ENCODE measurements at places on chromosomes 3 and 15.

DNA sequence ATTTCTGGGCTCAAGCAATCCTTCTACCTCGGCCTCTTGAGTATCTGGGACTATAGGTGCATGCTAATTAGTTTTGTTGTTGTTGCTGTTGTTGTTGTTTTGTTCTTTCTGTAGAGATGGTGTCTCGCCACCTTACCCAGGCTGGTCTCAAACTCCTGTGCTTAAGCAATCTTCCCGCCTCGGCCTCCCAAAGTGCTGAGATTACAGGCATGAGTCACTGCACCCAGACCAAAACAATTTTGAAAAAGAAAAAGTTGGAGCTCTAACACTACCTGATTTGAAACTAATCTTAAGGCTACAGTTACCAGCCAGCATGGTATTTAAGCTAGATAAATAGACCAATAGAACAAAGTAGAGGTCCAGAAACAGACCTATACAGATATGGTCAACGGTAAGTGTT lies 29.8 kb downstream of the KPNA1 start:
- no peak for DNase-seq

GRCh38 chr3:52533623-52534280 lies at the start of gene NT5DC2:
Gene NT5DC2, minus strand, starts transcription at chr3:52533857. Its CDS starts 120 bp downstream, at chr3:52533737.
- DNase-seq: no peak

- no peak for DNase-seq
Observed at GRCh38 chr3:168952551-168952950, 711.0 kb downstream of the MECOM start.

- no peak for DNase-seq
Observed at GRCh38 chr15:89009080-89009479, 79.2 kb upstream of the ABHD2 start.

DNA sequence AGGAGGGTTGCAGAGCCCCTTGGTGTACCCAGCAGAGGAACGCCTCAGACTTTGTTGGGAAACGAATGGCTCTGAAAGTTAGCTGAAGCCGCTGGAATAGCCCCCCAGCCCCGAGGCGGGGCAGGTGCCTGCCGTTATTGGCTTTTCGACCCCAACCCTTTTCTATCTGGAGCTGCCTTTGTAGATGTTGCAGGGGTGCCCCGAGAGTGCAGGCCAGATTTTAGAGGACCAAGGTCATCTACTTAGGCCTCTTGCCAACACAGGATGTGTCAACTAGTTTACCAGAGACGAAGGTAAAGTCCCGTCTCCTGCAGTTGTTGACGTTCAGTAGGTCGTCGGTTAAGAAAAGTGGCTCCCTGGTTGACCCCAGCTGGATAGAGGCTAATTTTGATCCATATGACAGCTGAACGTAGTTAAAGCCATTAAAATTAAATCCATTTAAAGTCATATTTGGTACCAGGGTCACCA lies 579 bp upstream of the UBE3A start:
- DNase-seq: no peak

- no peak for DNase-seq
Observed at GRCh38 chr3:125059488-125060245, 3.9 kb upstream of the HEG1 start.

DNA sequence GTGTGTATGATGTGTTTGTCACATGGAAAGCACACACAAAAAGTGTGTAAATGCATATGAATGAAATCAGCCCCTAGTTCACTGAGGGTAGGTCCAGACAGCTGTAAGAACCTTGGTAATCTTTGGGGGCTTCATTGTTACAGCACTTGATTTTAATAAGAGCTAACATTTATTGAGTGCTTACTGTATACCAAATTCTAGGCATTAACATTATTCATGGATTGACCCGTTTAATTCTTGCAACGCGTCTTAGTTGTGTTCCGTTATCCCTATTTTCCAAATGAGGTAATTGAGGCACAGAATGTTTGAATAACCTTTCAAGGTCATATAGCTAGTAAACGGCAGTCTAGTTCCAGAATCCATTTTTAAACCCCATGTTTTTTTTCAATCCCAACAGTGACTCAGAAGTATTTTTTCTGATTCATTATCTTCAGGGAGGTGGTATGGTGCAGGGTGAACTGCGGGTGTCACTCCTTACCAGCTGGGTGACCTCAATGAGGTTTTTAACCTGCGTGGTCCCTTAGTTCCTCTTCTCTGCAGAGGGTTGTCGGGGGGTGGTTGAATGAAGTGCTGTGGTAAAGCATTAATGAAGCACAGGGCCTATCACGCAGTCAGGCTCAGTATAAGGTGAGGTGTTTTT lies 14.2 kb downstream of the RAB8B start:
- DNase-seq: no peak

- no peak for DNase-seq
Observed at GRCh38 chr15:27660676-27661075, 438.4 kb downstream of the OCA2 start.

DNA sequence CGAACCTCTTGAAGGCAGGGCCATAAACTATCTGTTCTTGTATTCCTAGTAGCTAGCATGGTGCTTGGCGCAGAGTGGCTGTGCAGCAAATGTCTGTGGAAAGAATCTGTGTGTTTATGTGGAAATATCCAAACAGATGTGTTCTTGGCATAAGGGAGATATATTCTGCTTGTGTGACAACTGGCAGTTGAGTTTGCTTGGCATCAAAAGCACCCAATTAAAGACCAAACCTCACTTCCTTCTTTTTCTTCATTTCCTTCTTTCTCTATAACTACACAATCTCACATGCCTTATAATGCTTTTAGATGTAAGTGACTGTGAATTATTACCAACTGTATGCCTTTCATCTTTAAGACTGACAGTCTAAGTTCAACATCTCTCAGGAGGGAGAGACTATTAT lies 296.5 kb downstream of the SLC9A9 start:
- no peak for DNase-seq

GRCh38 chr3:13671482-13672233 lies 122.7 kb downstream of the FBLN2 start:
- DNase-seq: no peak

DNA sequence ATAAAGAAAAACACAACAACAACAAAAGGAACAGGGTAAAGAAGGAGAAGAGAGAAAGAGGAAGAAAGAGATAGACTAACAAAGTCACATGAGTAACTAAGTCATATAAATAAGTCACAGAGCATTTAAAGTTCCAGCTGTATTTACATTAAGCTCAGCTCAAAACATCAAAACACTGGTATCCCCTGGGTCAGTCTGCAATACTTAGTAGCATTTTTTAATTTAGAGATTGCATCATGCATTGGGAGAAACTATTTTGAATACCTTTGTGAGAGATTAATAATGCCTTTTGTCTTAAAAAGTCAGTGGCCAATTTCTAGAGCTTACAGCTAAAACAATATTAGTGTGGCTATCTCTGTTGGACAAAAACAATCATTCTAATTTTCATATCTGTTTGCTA lies 78.4 kb downstream of the NEK10 start:
- DNase-seq: no peak

GRCh38 chr3:62962714-62963113 lies 87.5 kb upstream of the CADPS start:
- DNase-seq: no peak

DNA sequence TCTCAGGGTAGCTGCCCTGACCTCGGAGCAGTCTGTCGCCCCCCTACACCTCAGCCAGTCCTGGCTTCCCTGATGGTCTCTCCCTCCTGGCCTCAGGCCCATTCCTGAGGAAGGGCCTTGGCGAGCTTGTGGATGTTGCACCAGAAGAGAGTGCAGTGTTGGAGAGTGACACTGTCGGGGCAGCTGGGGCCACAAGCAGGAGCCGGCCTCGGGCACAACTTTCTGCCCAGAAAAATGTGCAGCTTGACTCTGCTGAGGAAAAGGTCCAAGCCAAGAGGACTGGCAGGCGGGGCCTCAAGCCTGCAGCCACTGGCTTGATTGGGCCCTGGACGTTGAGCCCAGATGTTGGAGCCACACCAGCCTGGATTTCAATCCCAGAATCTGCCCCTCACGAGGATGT lies 12.8 kb downstream of the HEMK1 start:
- no peak for DNase-seq

DNA sequence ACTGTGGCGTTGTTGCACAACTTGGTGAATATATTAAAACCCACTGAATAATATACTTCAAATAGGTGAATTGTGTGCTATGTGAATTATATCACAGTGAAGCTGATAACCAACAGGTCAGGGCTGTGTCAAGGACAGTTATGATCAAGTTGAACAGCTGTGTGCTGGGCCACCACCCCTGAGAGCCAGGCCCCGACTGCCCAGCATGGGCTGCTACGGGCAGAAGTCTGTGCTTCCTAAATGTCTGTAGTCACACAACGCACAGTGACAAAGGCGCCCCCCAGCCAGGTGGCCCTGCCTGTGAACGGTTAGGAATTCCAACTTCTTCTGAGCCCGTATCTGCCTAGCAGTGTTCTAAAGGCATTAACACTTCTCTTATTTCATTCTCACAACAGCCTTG lies 32.8 kb downstream of the TKT start:
- no peak for DNase-seq

DNA sequence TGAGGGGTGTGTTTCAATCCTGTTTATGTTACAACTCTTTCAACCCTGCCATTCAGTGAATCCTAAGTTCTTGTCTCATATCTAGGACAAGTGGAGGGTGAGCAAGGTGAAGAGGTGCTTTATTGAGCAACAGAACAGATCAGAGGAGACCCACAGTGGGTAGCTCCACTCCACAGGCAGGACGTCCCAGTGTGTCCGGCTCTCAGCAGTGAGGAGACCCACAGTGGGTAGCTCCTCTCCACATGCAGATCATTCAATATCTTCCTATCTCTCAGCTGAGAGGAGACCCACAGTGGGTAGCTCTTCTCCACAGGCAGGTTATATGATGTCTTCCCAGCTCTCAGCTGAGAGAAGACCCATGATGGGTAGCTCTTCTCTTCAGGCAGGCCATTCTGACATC lies 556.7 kb downstream of the SI start:
- no peak for DNase-seq

DNA sequence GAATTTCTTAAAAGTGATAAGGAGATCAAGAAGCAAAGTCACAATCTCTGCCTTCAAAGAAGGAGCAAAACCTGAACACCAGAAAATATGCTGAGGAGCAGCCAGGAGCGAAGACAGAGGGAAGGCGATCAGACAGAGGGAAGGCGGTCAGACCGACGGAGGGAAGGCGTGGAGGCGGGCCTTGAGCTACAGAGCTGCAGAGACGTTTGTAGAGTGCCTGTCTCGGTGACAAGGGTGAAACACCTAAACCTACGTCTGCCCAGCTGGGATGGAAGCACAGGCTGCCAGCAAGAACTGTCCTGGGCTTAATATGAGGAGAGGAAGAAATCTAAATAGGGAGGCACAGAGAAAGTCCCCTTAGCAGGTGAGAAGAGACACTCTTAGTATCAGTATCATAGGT lies 476.0 kb downstream of the OCA2 start:
- DNase-seq: no peak

DNA sequence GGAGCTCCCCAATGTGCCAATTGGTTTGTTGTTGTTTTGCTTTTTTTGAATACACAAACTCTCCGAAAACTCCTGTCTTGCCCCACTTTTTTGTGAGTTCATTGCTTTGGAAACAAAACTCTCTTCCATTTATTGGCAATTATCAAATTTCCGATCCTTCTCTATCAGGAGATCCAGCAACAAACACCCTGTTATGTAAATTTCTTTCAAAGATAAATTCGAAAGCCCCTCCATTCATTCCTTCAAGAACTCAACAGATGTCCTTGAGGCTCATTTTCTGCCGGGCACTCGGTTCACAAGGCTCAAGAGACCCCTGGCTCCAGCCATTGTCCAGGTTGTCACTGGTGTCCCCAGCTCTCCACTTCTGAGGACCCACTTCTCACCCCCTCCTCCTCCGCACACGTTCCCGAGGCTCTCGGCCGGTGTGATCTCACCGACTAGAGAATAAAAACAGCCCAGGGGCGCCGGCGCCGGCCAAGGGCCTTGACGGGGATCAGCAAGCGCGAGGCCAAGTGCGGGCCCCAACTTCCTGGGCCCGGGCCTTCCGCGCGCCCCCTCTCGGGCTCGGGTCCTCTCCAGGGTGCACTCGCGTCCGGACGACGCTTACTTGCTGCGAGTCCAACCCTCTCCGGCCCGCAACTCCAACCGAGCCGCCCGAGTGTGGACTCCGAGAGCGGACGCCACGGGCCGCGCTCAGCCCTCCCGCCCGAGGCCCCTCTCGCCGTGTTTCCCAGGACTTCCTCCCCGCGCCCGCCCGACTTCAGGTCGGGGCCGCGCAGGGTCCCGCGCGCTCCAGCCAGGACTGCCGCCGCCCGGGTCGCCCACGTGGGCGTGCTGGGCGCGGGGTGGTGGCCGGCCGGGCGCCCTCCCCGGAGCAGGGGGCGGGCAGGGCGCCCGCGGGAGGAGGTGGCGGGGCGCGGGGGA lies 533 bp upstream of the SMAD3 start:
- no peak for DNase-seq

- DNase-seq: no peak
Observed at GRCh38 chr3:46749129-46749528, 31.5 kb upstream of the PRSS50 start.

GRCh38 chr15:47817969-47818548 lies 100.8 kb downstream of the SEMA6D start:
- DNase-seq: no peak

DNA sequence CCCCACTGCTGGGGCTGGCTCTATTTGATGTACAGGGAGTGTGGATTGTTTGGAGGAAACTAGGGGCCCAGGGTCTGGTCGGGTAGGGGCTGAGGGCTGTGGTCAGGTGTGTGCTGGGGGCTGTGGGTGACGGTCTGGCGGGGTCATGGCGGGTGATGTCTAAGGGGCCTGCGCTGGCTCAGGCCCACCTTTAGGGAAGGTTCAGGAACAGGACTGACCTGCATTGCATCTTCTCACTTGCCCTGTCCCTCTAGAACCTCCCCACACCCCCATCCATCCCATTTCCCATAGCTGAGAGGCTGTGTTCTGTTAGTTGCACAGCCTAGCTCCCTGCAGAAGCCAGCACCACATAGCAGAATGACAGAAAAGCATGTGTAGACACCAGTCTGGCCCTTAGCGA lies 39.1 kb downstream of the SCN5A start:
- no peak for DNase-seq

- no peak for DNase-seq
Observed at GRCh38 chr15:79769069-79769481, 127.7 kb downstream of the MTHFS start.

GRCh38 chr15:40032125-40032839 lies 6.7 kb downstream of the SRP14 start:
- DNase-seq: no peak

GRCh38 chr3:174581558-174581957 lies 277.6 kb upstream of the NAALADL2 start:
- no peak for DNase-seq

GRCh38 chr3:146246526-146246925 lies 4.4 kb downstream of the PLSCR4 start:
- DNase-seq: no peak

GRCh38 chr15:67350042-67350441 lies 95.5 kb downstream of the IQCH start:
- no peak for DNase-seq

DNA sequence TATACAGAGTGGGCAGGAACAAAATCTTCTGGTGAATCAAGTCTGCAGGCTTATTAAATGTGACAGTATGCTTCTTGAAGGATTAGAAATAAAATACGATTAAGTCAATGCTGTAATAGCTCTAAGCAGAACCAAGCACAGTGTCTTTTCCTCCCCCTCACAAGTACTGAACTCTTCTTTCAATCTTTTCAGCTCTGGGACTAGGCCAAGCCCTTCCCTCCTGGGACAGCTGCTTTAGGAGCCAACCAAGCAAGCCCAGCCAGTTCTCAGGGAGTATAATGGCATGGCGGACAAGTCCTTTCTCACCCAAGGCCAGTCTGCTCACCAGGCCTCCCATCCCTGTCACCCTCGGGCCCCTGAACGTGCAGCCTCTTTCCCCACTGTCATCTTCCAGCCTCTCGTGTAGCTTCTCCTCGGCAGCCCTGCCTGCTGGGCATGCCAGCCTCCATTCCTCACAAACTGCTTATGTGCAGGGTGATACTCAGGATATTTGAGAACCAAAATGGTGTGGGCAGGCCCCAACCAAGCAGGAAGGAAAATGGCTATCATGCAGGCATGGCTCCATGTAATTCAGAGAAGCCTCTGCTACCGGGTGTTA lies 8.4 kb upstream of the PPP1R2 start:
- DNase-seq: no peak

All from cortex of kidney (tissue), 1 donor.